Heart left ventricle (tissue), 16 donors: ENCODE measurements at places on chromosomes 11 and 22. TPM values are rescaled to one million over a fixed set of nuclear protein-coding genes. Genes with fewer than 3 reads are reported as not detected.

DNA sequence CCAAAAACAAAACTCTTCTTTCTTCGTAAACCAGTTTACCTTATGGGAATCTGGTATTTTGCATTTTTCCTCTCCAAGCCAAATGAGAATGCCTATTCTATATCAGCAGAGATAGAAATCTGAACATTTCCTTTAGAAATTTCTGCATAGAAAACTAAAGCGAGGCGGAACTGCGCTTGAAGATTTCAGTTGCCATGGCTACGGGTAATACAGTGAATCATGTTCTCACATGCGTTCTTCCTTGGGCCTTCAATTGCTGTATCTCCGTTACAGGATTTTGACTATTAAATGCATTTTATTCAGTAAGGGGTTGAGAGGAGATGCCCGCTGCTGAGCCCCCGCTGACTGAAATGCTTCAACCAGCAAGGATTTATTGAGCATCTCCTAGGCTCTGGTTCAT lies 108.2 kb upstream of the CRYBB3 start:
- no peak overlapping the region for H3K27ac ChIP-seq
- H3K36me3 ChIP-seq = no peaks in the 10 kb centered on the region
- peaks cover 13% of the 10 kb centered on the region for H3K4me1 ChIP-seq
- no peaks in the 10 kb centered on the region for H3K27me3 ChIP-seq

DNA sequence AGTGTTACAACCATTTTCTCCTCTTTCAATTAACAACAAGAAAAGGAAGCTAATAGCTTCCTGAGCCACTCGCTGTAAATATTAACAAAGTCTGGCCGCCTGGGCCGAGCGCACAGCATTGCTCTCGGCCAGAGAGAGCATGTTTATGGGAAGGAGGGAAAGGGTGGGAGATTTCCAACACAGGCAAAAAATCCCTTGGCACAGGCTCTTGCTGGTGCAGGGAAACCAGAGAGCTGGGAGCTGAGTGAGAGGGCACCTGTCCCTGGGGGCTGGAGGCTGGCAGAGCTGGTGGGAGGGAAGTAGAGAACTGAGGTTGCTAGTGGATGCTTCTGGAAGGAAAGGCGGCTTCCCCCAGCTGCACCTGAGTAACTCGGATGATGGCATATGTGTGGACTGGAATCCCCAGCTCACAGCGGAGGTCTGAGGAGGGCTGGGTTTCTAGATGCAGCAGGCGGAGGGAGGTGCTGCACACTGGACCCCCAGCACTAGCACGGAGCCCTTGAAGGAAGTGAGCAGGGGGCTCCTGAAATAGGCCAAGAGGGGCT lies 59.6 kb downstream of the FLRT1 start:
- H3K36me3 ChIP-seq = no peaks in the 10 kb centered on the region
- DNase-seq = no peak
- no peaks in the 10 kb centered on the region for H3K27me3 ChIP-seq
- H3K4me3 ChIP-seq = no peak overlapping the region

- no peak for DNase-seq
- no peak overlapping the region for H3K27ac ChIP-seq
- H3K4me3 ChIP-seq = no peak overlapping the region
- no peaks in the 10 kb centered on the region for H3K27me3 ChIP-seq
- H3K36me3 ChIP-seq = no peaks in the 10 kb centered on the region
These were observed 167.6 kb upstream of the SESN3 start for GRCh38 chr11:95398437-95399112.

- H3K4me1 ChIP-seq = no peaks in the 10 kb centered on the region
- no peaks in the 10 kb centered on the region for H3K36me3 ChIP-seq
- H3K27me3 ChIP-seq = no peaks in the 10 kb centered on the region
- peak within 1 kb of the TSS; percentile 50 for H3K4me3 ChIP-seq
These were observed at the start of gene CNTN5 for GRCh38 chr11:99020352-99021225. CNTN5 (plus strand) TSS chr11:99020949.

DNA sequence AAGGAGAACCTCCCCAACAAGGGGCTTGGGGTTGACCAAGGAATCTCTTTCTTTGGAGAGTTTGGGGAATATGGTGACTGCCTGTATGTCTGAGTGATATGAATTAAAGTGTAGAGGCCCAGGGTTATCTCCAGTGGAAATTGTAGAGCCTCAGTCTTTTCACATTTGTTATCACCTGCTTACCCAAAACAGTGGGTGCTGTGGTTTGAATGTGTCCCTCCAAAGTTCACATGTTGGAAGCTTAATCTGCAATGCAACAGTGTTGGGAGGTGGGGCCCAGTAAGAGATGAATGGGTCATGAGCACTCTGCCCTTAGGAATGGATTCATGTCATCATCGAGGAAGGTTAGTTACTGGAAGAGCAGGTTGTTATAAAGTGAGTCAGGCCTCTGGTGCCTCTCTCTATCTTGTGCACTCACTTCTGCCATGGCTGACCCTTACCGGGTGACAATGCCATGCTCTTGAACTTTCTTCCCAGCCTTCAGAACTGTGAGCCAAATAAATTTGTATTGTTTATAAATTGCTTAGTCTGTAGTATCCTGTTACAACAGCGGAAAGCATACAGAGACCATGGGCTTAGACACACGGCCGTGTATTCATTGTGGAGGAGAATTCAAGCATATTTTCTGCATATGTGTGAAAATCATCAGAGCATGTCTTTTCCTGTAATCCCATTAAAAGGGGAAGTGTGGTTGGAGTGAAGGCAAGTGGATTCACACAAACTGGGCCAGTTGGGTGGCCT lies 114.1 kb upstream of the TBCEL start:
- no peak overlapping the region for H3K4me3 ChIP-seq
- no peak overlapping the region for H3K27ac ChIP-seq
- no peak for DNase-seq
- H3K27me3 ChIP-seq = no peaks in the 10 kb centered on the region
- H3K4me1 ChIP-seq = no peaks in the 10 kb centered on the region

Gene OR4A15
- not detected for total RNA-seq

DNA sequence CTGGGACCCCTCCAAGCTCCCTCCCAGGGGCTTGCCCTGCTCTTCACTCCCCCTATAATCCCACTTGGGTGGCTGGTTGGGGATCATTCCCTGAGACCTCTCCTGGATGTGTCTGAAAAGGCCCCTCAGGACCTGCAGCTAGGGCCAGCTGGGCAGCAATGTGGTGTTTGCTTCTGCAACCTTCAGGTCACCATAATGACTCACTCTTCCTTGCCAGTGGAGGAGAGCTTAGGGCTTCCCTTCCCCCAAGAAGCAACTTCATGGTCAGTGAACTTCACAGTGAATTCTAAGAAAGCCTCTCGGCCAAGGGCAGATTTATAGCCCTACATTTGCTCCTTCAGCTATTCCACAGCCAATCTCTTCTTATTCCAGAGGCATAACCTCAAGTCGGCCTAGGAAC lies 45.1 kb upstream of the TSPAN18 start:
- no peaks in the 10 kb centered on the region for H3K27me3 ChIP-seq
- no peak for DNase-seq
- H3K36me3 ChIP-seq = no peaks in the 10 kb centered on the region
- H3K4me3 ChIP-seq = no peak overlapping the region

Gene PRG3
- total RNA-seq = not detected

DNA sequence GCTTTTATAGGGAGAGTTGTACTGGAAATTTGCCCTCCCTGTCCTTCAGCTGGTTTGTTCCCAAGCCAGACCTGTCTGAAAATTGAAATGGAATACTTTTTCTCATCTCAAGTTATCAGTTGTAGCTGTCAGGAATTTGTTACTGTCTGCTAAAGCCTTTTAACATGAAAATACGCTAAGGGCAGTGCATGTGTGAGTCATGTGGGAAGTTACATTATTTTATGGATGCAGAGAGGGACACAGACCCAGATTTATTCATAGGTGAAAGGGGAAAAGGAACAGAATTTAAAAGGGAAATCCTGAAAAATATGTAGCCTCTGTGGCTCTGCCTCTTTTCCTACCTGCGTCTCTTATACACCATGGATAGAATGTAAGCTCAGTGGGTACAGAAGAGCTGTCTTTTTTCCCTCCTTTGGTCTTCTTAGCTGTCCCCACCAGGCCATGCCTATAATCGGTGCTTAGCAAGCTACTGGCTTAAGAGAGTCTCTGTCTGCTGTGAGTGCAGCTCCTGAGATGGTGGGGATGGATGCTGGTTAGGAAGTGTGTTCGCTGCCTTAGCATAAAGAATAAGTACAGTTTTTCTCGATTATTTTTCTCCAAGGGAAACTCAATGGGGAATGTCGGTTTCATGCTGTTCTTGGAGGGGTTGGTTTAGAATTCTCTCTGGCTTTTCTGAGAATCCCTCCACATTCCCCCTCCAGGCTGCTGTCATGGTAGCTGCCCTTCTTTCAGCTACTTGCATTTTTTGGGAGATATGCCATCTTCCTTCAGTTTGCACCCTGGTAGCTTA lies 166.8 kb downstream of the TEAD1 start:
- no peaks in the 10 kb centered on the region for H3K36me3 ChIP-seq
- H3K4me3 ChIP-seq = no peak overlapping the region
- peaks cover 35% of the 10 kb centered on the region for H3K4me1 ChIP-seq
- no peaks in the 10 kb centered on the region for H3K27me3 ChIP-seq

GRCh38 chr11:57713835-57714234 lies 1.4 kb downstream of the TMX2 start:
- peak overlapping the region; percentile 87 for H3K4me3 ChIP-seq
- no peak overlapping the region for H3K27ac ChIP-seq
- no peaks in the 10 kb centered on the region for H3K36me3 ChIP-seq
- H3K27me3 ChIP-seq = no peaks in the 10 kb centered on the region
- H3K4me1 ChIP-seq = peaks cover 20% of the 10 kb centered on the region

DNA sequence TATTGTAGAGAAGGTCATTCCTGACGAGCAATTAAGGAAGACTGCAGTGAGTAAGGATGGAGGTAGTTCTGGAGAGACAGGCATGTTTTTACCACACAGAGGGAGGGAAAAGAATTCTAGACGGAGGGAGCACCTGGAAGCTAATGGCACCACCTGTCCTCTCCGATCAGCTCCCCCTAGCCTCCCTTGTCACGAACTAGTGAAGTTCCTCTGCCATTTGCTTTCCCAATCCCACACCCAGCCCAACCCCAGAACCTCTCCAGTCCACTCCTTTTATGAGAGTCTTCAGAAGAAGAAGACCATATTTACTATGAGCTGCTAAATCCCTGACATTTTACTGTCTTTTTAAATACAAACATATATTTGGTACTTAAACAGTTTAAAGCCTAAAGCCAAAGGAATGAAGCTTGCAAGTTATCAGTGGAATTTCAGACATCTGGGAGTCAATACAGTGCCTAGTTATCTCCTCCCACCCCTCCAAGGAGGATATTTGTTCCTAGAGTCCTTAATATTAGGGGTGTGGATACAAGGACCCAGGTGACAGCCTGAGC lies 46.1 kb upstream of the HSPA8 start:
- no peaks in the 10 kb centered on the region for H3K27me3 ChIP-seq
- no peak for DNase-seq
- H3K4me3 ChIP-seq = no peak overlapping the region
- H3K36me3 ChIP-seq = no peaks in the 10 kb centered on the region
- H3K27ac ChIP-seq = no peak overlapping the region
- peaks cover 14% of the 10 kb centered on the region for H3K4me1 ChIP-seq

DNA sequence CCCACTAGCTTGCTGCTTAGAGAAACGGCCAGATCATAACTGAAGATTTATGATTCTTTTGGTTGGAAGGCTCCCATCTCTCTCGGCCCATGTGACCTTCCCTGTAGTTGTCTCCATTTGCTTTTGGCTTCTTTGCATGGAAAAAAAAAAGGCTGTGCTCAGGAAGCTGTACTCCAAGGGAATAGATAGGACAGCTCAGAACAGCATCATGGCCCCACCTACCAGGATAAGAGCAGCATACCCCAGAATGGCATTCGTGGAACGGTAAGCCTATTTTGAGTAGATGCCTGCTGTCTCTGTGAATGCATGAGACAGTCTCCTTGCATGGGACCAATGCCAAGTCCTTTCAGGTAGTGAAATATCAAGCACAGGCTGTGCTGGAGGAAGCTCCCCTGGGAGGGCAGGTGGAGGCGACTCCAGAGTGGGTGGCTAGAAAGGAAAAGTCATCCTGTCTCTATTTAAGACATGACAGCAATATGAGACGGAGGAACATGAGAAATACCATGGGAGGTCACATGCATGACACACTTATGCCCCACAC lies 94.1 kb upstream of the AMOTL1 start:
- DNase-seq = peak; percentile 35
- H3K36me3 ChIP-seq = no peaks in the 10 kb centered on the region
- no peak overlapping the region for H3K4me3 ChIP-seq
- H3K4me1 ChIP-seq = peaks cover 6% of the 10 kb centered on the region

GRCh38 chr11:124752471-124753102 lies 532 bp upstream of the VSIG2 start:
- peaks cover 13% of the 10 kb centered on the region for H3K27me3 ChIP-seq
- H3K36me3 ChIP-seq = peaks cover 43% of the 10 kb centered on the region
- H3K27ac ChIP-seq = peak overlapping the region; percentile 19

Gene A4GALT
- total RNA-seq = 44.7 TPM

Gene TBC1D10A
- total RNA-seq = 7.1 TPM

- no peaks in the 10 kb centered on the region for H3K4me1 ChIP-seq
- DNase-seq = no peak
- H3K36me3 ChIP-seq = no peaks in the 10 kb centered on the region
- H3K27ac ChIP-seq = no peak overlapping the region
These were observed 279.1 kb upstream of the RAG2 start for GRCh38 chr11:36877149-36877548.

Gene KCNQ1
- 18.6 TPM for total RNA-seq

GRCh38 chr11:133952199-133953190 lies 4.3 kb downstream of the IGSF9B start:
- H3K4me1 ChIP-seq = peaks cover 43% of the 10 kb centered on the region
- peak overlapping the region; percentile 94 for H3K27ac ChIP-seq
- H3K4me3 ChIP-seq = peak overlapping the region; percentile 61
- DNase-seq = peak; percentile 69

DNA sequence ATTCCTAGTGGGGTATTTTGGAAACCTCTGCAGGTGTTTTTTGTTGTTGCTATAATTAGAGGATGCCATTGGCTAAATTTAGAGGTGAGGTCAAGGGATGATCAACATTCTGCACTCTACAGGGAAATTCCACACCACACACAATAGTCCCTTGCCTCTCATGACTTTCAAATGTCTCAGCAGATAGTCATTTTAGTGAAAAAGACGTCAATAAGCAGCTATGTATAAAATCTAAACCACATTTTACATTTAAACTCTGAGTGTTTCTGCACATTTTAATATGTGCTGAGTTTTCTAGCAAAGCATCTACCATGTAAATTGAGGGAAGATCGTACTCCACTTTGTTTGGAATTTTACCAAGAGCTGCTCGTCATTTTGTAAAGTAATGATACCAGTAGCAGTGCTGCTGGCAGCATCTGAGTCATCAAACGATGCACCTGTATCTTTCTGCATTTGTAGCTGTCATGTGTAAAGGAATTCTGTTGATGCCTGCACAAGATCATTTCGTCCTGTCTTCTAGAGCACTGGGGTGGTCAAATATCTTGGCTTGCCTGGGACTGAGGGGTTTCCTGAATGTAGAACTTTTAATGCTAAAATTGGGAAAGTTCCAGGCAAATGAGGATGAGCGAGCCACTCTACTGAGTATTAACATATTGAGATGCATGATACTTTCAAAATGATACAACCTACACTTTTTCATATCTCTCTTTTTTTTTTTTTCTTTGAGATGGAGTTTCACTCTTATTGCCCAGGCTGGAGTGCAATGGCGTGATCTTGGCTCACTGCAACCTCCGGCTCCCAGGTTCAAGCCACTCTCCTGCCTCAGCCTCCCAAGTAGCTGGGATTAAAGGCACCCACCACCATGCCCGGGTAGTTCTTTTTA lies 414.5 kb upstream of the SYN3 start:
- H3K4me3 ChIP-seq = no peak overlapping the region
- H3K4me1 ChIP-seq = peaks cover 28% of the 10 kb centered on the region
- H3K27me3 ChIP-seq = no peaks in the 10 kb centered on the region

- no peak overlapping the region for H3K4me3 ChIP-seq
- peak overlapping the region; percentile 18 for H3K27ac ChIP-seq
- no peaks in the 10 kb centered on the region for H3K4me1 ChIP-seq
- H3K36me3 ChIP-seq = peaks cover 55% of the 10 kb centered on the region
- no peak for DNase-seq
- H3K27me3 ChIP-seq = no peaks in the 10 kb centered on the region
These were observed 7.0 kb downstream of the MS4A6A start for GRCh38 chr11:60175860-60176275.
